ENCODE measurements at places on chromosomes 12 and 14.

- no peak for DNase-seq
These were observed 149.5 kb downstream of the NOVA1 start for GRCh38 chr14:26448181-26448855.

DNA sequence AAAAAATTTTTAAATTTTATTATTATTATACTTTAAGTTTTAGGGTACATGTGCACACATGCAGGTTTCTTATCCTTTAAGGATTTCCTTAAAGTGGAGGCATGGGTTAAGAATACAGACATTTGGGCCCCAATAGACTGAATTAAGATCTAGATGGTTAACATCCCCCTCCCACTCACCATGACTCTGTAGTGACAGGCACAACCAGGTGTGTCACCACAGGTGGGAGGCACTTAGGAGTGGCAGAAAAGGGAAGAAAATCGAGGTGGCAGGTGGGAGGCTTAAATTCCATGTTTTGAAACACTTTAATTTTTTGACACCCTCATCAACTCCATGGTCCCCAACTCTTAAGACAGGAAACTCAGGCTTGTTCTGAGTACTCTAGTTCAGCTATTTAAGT, 37.6 kb upstream of the GRIP1 start:
- DNase-seq = no peak

DNA sequence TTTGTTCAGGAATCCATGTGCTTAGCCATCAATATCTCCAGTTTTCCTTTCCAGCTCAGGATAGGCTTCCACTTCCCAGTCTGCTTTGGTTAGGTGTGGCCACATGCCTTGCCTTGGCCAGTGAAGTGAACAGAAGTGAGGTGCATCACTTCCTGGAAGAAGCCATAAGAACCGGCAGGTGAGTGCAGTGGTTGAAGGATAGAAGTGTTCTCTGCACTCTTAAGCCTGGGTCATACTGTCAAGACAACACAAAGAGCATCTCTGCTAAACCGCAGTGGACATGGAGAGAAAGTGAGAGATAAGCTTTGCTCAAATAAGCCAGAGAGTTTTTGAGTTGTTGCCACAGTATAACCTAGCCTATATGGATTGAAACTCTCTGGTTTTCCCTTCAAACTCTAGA, 11.4 kb downstream of the GNG2 start:
- DNase-seq = no peak

GRCh38 chr12:121318121-121318520, 21.6 kb upstream of the CAMKK2 start:
- DNase-seq = no peak

DNA sequence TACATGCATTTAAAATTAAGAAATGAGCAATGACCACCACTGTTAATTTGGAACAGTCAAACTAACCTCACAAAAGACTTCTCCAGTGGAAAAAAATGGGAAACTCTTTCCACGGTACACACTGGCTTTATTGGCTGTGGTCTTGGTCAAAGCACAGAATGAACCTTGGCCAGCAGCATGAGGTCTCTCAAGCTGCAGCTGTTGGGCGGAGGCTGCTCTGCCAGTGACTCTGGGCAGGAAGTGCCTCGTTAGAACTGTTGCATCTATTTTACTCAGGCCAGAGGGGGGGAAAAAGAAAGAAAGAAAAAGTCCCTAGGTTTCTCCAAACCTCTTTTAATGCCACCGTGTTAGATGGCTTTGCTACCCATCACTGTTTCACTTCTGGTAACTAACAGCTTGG, 279.8 kb upstream of the DIO2 start:
- DNase-seq = no peak

DNA sequence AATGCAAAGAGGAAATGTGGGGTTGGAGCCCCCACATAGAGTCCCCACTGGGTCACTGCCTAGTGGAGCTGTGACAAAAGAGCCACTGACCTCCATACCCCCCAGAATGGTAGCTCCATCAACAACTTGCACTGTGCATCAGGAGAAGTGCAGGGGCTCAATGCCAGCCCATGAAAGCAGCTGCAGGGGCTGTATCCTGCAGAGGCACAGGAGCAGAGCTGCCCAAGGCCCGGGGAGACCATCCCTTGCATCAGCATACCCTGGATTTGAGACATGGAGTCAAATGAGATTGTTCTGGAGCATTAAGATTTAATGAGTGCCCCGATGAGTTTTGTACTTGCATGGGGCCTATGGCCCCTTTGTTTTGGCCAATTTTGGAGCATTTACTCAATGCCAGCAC, 1023.6 kb downstream of the VRK1 start:
- no peak for DNase-seq
